ENCODE measurements at places on chromosomes 7 and 10.

GRCh38 chr7:47370461-47371042 lies 211.4 kb downstream of the TNS3 start:
- DNase-seq = no peak

GRCh38 chr10:110358869-110359629 lies 54.3 kb upstream of the SMNDC1 start:
- no peak for DNase-seq

DNA sequence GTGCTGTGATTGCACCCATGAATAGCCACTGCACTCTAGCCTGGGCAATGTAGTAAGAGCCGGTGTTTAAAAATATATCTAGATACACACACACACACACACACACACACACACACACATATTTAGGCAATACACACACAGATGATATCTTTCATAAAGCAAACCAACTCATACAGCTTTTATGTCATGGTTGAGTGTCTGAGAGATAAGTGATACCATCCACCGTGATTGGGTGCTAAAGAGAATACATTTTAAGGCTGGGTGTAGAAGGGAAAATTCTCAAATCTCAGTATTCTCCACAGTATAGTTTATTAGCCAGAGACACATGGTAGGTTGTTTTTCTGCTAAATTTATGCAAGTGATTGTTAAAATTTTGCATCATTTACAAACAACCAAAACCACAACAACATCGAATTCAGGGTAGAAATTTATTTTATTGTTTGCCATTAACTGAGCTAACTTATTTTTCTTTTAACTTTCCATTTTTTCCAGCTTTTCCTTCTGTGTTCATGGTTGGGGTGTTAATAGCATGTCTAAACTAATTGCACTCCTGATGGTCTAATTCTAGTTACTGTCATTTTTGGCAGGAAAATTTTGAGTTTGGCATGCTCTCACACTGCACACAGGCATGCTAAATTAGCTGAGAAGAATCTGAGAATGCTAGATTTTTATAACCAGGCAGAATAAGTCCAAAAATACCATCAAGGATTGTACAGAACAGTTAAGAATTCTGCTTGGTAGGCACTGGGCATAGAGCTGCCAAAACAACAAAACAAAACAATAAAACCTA lies 57.9 kb upstream of the SYPL1 start:
- DNase-seq = no peak

- DNase-seq = no peak
These were observed 99.6 kb downstream of the SVIL start for GRCh38 chr10:29535012-29535777.

- DNase-seq = no peak
These were observed 52.6 kb upstream of the FAM180A start for GRCh38 chr7:135801045-135801693.

DNA sequence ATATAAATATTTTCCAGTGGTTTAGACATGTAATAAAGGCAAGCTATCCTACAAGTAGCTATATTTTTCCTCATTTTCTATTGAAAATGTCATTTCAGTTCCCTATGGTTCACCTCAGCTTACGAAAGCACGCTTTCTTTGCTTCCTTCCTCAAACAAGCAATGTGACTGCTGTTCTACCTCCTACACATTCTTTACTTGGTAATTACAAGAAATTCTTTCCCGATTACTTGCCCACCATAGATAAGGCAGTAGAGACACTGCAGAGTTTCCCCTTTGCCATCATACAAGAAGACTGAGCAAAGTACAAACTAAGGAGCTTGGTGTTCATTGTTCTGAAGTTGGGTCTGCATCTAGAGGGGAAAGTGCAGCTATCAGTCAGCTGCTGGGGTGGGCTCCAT lies 249.4 kb downstream of the CRPPA start:
- no peak for DNase-seq

DNA sequence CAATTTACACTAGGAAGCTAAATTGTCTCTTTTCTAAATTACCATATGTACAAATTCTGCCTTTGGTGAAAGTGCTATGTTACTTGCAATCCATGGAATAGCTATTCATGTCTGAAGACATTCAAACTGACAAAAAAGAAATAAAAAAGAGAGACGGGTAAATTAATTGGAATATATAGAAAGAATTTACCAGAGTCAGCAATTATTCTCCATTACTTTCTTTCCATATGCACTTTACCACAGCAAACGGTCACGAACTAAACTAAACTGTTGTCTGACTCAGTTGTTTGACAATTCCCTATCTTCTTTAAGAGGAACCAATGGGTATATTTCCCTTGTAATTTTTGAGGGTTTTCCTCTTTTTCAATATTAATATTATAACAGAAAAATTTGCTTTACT lies 85.7 kb downstream of the HOXA1 start:
- DNase-seq = no peak

DNA sequence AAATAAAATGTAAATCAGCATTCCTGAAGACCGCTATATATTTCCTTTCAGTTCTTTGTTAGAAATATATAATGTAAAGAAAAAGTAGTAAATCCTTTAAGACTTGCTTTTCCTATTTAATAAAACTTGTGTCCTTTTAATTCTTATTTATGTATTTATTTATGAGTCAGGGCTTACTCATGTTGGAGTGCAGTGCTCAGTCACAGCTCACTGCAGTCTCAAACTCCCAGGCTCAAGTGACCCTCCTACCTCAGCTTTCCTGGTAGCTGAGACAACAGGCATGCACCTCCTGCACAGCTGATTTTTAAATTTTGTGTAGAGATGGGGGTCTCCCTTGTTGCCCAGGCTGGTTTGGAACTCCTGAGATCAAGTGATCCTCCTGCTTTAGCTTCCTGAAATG lies 724.5 kb downstream of the ANKRD7 start:
- DNase-seq = no peak

DNA sequence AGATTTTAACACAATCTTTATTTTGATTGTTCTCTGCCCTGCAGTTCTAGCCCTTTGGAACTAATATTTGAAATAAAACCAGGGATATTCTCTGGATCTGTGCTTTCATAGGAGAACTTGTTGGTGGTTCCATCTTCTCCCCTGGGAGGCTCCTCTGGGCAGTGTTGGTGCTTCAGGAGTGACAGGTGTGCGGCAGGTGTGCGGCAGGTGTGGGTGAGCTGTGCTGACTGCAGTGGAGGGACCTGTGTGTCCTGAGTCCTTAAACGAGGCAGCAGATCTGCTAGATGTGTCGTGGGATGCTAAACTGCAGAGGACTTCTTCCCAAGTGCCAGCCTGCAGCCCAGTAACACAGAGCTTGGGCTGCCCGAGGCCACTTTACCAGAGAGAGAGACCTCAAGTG lies 98.4 kb downstream of the LYZL1 start:
- no peak for DNase-seq

- DNase-seq = no peak
These were observed 677 bp downstream of the TSPAN14 start for GRCh38 chr10:80454513-80455460.

GRCh38 chr10:6333973-6334372 lies 131.2 kb downstream of the PFKFB3 start:
- no peak for DNase-seq

- DNase-seq = no peak
These were observed 6.1 kb downstream of the RELN start for GRCh38 chr7:103983201-103983977.

DNA sequence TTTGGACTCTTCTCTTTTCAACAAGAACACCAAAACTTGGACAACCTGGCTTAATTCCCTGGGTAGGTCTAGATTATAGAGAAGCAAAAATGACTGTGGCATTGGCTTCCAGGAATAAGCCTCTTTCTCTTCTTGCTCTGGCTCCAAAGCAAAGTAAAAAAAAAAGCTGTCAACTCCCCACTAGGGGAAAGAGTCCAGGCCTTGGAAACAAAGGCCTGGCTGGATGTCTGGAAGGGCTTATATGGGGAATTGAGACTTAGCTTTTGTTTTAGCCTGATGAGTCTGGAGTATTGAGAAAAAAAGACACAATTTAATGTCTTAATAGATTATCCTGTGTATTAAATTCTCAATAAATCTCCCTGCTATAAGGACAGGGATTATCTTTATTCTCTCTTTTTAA lies 300.6 kb downstream of the SORCS3 start:
- no peak for DNase-seq

GRCh38 chr10:89637113-89637512 lies 7.9 kb downstream of the PANK1 start:
- no peak for DNase-seq

GRCh38 chr7:131543298-131543697 lies 13.1 kb downstream of the PODXL start:
- no peak for DNase-seq

DNA sequence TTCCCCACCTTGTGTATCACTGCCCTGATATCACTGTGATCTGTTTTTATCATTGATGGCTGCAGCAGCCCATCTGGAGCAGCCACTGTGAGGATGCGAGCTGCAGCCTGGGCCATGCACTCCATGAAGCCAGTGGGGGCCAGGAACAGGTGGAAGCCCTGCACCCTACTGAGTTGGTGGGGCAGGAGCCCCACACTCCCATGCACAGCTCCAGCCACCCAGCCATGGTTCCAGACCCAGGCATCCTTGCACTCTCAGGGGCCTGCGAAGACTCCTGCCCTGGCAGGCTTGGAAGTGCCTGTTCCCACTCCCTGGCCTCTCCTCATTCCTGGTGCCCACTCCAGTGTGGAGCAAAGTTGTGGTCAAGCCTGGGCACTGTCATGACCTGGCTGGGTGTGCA lies 424.0 kb upstream of the FZD8 start:
- DNase-seq = no peak

DNA sequence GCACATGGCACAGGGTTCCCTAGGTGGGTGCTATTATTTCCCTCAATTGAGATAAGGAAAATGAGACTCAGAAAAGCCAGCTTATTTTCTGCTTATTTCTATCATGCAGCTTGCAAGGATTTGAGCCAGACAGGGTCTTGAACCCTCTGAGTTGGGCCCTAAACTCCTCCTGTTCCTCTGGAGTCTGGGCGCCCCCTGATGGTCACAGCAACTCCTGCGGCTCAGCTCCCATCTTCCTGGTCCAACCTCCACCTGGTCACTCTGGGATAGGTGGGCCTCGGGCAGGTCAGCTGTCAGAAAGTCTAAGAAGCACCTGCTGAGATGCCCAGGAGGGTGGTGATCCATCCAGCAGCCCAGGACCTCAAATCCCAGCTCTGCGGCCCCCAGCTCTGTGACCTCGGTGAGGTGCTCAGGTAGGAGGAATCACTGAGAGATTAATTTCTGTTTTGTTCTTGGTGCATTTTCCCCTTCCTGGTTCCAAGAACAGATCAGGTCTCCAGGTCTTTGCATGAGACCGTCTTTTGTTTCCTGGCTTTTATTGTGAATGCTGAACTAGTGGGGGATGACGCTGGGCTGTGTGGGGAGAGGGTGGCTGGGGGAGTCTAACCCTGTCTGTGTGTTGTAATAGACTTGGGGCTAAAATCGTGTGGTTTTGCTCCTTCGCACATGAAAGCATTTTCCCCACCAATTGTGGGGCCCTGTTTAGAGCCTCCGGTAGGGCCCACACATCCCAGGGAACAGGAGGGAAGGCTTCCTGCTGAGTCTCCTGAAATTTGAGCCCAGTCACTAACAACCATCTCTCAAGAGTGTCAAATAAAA lies 32.8 kb downstream of the TMEM130 start:
- DNase-seq = no peak

DNA sequence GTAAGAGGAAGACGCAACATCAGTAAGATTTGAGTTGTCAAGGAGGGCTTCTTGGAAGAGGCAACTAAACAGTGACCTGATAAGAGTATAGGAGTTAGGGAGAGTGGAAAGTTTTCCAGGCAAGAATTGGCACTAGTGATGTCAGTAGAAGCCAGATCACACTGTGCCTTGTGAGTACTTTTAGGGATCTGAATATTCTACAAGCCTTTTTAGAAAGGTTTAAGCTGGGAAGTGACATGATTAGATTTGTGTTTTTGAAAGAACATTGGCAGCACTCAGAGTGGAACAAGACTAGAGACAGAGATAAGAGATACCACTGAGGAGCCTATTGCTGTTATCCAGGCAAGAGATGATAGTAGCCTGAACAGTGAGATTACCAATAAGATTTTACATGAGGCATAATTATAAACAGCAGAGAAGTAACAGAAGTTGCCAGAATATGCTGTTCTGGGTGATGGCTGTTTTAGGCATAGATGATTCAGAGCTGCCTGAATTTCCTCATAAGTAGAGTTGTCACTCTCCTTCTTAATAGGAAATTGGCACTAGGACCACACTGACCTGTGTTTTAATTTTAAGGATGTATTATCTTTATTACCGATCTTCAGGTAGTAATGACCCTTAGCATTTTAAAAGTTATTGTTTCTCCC lies 45.6 kb downstream of the NHLRC2 start:
- DNase-seq = no peak

- no peak for DNase-seq
These were observed 43.4 kb downstream of the GRK5 start for GRCh38 chr10:119250641-119251314.

DNA sequence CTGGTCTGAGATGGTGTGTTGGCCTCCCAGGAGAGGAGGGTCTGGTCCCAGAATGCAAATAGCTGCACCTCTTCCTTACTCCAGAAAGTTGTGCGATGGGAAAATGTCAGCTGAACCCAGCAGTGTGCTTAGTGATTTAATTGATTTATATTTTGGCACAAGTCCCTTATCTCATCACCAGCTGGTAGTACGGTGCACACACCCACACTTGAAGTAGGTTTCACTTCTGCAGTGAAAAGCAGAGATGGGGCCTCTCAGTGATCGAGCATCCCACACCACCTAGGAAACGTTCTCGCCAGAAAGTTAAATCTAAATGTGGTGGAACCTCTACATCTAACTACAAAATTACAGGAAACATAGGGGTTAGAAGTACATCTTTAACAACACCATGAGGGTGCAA lies 80.4 kb downstream of the UBE3C start:
- DNase-seq = no peak

DNA sequence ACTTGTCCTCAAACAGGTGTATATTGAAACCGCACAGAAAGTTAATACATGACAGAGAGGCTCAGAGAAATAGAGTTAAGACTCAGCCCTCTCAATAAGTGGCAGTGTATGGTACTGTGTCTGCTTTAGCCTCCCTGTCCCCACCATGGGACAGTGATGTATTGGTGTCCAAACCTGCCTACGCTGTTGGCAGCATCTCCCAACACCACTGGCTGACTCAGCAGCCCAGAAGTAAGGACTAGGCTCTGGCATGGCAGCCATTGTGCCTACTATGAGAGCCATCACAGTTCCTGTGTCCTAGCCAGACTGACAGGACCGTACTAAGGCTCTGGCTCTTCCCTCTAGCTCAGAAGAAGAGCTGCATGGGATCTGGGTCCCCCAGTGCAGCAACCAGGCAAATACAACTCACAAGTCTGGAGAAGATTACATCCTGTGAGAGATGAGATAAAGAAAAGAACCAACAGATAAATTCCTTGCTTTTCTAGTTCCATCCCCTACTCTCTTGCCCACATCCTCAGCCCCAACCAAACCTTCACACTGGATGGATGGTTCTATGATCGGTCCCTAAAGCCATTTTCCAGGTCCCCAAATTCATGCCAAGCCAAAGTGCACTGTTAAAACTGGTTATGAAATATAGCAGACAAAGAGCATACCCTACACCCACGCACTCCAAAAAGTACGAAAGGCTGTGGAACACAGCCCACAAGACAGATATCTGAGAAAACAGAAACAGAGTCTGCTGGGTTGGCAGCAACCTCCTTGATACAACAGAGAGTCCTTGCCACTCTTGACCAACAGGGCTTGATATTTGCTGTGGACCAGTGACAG lies 44.1 kb upstream of the DMTF1 start:
- DNase-seq = no peak

Measured in stimulated activated CD8-positive, alpha-beta memory T cell treated with anti-CD3 and anti-CD28 coated beads, Interleukin-4, amount 100 ng/mL, for 4 hours (primary cell).